ENCODE measurements at places on chromosomes 7 and 10.
A peak's percentile ranks its signal among the peaks of the same experiment; 100 is the strongest.

- DNase-seq: peak; percentile 61
Observed at GRCh38 chr7:19713676-19714075, 4.8 kb upstream of the POLR1F start.

- peak; percentile 49 for DNase-seq
Observed at GRCh38 chr7:18552316-18552916, 56.9 kb downstream of the HDAC9 start.

DNA sequence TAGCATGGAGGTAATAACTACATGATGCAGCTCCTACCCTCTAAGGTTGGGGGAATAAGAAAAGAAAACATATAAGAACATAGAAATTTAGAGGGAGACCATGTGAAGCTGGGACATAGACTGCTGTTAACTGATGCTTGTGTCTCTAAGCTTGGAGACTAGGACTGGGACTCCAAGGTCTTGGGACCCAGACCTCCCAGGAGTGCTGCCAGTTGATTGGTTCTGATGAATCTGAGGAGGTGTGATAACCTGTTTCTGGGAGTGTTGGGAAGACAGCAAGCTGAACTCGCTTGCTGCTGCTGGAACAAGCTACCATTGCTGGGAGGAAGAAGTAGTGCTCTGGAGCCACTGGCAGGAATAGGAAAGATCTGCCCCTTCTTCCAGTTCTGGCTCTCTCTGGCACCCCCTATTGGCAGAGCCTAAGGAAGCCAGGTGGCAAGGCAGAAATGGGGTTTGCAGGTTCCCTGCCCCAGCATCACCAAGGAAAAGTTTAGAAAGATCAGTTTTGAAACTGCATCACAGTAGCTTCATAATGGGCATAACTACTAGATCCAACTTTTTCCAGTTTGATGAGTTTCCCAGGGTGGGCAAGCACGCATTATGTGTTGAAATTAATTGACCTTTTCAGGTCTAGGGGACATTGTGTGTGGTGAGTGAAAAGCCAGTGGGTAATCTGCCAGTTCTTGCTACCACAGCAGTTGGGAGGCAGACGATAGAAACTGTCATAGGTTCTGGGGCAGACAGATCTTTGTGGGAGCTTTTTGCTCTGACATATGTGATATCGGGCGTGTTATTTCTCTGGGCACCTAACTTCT, 140.7 kb downstream of the SND1 start:
- no peak for DNase-seq

DNA sequence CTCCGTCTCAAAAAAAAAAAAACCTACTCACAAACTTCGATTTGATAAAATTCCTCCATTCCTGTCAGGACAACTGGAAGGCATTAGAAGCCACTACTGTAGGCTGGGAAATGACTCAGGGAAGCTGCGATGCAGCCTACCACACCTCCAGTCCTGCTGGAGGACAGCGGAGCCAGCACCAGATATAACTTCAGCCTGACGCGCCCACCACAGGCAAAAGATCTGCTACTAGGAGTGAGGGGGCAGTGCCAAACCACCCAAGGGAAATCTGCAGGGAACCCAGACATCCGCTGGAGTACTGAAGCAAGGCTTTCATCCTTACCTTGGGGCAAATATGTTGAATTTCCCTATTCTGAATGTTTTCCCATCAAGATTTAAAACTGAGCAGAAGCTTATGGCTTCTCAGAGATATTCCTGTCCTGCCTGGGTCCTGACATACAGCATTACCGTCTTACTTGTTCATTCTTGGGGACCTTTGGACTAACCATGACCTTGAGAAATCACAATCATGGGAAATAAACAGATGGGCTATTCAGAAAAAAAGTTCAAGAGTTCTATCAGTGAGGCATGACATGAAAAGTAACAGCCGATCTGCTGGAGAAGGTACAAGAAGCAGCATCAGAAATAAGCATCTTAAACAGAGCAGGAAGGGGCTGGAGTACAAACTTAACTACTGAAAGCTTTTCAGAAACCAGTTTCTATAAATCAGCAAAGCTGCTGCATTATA, 20.4 kb downstream of the BCCIP start:
- no peak for DNase-seq

DNA sequence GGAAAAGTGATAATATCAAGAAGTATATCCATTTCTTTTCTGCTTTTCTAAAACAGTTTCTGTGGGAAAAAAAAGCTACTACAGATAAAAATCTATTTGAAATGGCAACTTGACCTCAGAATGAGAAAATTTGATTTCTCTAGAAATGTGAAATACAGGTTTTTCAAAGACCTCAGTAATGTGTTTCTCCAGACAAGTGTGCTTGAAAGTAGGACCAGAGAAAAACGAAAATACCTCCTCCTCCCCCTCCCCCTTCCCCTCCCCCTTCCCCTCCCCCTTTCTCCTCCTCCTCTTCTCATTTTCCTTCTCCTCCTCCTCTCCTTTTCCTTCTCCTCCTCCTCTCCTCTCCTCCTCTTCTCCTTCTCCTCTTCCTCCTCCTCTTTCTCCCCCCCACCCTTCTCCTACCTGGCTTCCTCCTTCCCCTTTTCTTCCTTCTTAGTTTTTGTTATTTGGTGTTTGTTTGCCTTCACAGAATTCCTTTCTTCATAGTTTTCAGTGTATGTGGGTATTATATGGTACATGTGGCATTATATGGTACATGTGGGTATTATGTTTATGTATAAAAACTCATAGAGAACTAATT, 179.4 kb downstream of the CDK14 start:
- DNase-seq: no peak

DNA sequence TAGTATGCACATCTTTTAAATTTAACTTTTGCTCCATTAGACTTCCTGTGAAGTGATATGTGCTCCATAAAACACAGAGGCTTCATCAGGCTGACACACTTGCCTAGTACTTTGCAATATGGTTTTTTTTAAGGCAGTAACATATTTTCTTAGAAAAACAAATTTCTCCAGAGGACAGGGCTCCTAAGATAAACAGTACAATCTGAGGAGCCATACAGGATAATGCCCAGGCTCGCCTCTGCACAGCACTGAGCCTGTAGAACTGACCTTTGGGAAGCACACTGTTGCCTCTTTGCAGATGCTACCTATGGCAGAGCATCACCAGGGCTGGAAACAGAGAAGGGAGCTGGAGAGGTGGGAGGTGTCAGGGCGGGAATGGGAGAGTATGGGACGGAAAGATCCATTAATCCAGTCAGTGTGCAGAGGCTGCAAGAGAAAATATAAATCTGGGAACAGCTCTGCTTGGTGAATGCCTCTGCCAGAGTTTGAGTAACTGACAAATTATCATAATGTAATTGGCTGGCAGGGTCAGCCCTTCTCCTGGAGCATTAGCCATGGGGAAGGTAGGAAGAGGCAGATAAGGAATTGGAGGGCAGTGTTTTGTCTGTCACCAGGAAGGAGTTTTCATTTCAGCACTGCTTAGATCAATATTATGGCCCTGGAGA, 132.3 kb downstream of the CREB5 start:
- no peak for DNase-seq

All from suppressor macrophage treated with lipopolysaccharide for 4 hours (primary cell).